NCI-H1092 treated with DMSO at 0.1 percent for 48 hours (cell line): ENCODE measurements at places on chromosomes 7 and 10.

DNA sequence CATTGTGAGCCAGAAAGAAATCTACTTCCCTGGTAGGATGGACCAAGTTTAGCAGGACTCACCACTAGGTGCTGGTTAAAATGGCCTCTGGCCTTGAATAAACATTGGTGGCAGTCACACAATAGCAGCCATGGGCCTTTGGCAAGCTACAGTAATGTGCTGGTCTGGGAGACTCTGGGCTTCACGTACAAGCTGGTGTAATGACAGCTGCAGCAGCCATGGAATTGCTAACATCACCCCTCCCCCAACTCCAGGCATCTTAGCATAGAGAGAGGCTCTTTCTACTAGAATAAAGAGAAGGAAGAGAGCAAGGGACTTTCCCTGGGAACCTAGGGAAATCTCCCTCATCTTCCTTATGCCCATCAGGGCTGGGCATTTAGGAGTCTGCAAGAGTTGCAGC lies 205.1 kb upstream of the SEMA3A start:
- DNase-seq, result no peak

- no peak for DNase-seq
Observed at GRCh38 chr7:34298492-34299013, 359.5 kb upstream of the NPSR1 start.

- DNase-seq, result no peak
Observed at GRCh38 chr7:128242661-128243060, 1.6 kb downstream of the LEP start.

- no peak for DNase-seq
Observed at GRCh38 chr10:60767424-60767823, 10.9 kb upstream of the CDK1 start.

GRCh38 chr7:2985866-2986265 lies 57.8 kb downstream of the CARD11 start:
- DNase-seq, result no peak

DNA sequence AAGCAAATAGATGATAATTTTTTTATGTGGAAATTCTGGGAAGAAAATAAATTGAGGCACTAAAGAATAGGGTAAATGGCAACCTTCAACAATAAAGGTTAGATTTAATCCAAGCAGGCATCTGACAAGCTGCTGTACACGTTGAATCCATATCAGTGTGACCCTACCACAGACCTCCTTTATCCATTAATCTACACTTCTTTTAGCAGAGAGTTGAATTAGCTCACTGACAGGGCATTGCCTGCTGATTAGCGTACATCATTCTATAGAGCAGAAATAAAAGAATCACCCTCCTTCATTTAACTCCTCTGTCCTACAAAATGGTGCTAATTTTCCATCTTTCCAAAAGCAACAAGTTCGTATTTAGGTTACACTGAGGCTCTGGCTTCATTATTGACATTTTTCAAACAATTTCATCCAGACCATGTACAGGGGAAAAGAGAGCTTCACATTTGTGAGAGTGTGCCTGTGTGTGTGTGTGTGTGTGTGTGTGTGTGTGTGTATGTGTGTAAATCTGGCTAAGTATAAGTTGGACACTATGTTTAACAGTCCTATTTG lies 356.0 kb downstream of the TFEC start:
- DNase-seq, result no peak

DNA sequence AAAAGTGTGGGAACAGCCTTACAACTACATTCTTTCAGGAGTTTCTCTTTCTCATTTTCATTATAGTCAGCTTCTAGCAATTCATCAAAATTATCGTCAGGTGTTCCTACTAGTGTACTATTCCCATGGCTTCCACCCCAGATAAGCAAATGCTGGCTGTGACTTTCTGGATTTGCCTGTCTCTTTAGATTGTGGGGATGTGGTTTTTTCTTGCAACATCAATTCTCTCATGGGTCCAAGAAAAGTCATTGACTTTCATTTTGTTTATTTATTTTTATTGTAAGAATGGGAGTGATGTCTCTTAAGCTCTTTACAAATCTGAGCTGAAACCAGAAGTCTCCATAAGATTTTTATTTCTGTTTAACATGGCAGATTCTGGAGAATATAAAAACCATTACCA lies 349.7 kb upstream of the SEMA3C start:
- no peak for DNase-seq

DNA sequence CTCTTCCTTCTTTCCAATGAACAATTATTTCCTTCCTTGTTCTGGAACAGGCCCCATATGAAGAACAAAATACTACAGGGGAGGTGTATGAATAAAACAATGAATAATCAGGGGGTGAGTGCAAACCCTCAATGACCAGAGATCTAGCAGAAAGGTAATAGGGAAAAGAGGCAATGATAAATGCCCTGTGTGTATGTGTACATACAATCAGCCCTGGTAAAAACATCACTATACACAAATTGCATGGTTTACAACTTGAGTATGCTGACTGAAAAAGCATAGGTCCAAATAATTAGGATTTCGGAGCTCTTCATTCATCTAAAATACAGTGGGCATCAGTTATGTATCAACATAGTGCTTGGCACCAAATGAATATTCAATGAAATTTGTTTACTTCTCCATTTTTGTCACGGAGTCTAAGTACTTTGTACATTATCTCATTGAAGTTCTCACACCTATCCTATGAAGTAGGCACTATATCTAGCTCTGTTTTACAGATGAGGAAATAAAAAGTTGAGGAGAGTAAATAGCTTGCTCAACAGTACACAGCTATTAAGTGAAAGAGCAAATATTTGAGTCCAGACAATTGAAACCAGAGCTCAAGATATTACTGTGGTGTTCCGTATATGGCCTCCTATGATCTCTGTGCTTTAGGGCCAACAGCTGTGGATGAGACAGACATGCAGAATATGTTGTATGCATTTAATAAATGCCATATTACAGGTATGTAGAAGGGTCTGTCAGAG lies 1065.4 kb downstream of the SORCS3 start:
- no peak for DNase-seq

DNA sequence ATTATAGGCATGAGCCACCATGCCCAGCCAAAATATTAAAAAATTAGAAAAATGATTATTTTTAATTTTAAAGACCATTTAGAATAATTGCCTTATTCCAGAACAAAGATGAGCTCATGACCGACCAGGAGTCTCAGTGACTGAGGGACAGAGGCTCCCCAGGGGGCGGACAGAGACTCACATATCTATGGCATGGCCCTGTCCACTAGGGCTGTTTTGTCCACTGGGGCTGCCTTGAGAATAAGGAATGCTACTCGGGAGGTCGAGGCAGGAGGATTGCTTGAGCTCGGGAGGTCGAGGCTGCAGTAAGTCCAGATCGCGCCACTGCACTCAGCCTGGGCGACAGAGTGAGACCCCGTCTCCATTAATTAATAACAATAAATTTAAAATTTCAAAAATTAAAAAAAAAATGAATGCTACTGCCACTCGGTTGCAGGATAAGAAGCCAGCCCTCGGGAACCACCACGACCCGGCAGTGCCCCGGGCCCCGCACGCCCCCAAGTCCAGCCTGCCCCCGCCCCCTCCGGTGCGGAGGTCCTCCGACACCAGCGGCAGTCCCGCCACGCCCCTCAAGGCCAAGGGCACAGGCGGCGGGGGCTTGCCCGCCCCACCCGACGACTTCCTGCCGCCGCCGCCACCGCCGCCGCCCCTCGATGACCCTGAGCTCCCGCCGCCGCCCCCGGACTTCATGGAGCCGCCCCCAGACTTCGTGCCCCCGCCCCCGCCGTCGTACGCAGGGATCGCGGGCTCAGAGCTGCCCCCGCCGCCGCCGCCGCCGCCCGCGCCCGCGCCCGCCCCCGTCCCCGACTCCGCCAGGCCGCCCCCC lies 128.6 kb downstream of the APBB1IP start:
- DNase-seq, result no peak

GRCh38 chr7:23696916-23697441 lies 13.0 kb upstream of the STK31 start:
- no peak for DNase-seq

DNA sequence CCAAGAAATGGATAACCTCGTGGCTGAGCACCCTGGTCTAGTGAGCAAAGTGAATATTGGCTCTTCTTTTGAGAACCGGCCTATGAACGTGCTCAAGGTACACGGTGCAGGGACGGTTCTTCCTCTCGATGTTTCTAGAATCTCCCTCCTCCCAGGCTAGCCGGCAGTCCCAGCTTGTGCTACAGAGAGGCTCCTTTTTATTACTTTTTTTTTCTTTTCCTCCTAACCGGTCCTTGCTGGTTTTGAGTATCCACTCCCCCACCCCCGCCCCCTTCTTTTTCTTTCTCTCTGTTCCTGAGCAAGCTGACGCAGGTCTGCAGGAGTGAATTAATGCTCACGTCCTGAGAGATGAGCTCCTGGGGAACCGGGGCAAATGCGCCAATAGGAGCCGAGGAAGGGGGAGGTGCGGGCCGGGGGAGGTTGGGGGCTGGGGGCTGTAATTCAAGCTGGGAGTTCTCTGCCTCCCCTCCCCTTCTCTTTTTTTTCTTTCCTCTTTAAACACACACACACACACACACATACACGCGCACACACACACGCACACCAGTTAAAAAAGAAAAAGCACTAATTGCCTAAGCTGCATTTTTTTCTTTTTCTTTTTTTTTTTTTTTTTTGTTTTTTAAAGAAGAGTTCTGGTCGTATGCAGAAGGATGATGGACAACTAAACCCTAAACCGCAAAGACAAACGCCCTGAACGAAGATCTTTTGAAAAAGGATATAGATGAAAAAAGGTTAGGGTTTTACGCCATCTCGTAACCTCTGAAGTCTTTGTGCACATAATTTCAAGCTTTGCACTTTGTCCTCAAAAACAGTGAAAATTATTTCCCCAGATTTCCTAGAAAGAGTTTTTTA lies 6.6 kb downstream of the CPA2 start:
- DNase-seq, result peak; percentile 97

- no peak for DNase-seq
Observed at GRCh38 chr7:55110993-55111361, 92.2 kb downstream of the EGFR start.

- no peak for DNase-seq
Observed at GRCh38 chr7:89837515-89837914, 316.8 kb upstream of the STEAP1 start.

- no peak for DNase-seq
Observed at GRCh38 chr7:101731502-101732084, 85.8 kb upstream of the CUX1 start.

GRCh38 chr10:36462194-36462593 lies 663.2 kb upstream of the ANKRD30A start:
- no peak for DNase-seq

GRCh38 chr10:29482591-29483431 lies 152.0 kb downstream of the SVIL start:
- no peak for DNase-seq

DNA sequence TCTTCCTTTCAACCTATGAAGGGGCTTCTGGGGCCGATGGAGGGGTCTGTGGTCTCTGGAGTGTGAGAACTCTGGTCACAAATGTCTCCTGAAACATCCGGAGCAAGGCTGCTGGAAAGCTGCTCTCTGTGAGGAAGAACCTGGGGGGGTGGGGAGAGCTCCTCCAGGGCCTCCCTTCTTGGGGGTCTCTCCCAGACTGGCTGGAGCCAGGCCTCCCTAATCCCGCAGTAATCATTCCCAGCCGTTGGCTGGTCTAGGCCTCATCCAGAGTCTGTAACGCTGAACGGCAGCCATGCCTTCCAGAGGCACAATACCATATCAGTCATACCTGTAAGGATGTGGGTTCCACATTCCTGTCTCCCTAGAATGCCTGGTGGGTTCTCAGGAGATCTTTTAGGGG lies 4.4 kb upstream of the LZTS2 start:
- DNase-seq, result no peak

DNA sequence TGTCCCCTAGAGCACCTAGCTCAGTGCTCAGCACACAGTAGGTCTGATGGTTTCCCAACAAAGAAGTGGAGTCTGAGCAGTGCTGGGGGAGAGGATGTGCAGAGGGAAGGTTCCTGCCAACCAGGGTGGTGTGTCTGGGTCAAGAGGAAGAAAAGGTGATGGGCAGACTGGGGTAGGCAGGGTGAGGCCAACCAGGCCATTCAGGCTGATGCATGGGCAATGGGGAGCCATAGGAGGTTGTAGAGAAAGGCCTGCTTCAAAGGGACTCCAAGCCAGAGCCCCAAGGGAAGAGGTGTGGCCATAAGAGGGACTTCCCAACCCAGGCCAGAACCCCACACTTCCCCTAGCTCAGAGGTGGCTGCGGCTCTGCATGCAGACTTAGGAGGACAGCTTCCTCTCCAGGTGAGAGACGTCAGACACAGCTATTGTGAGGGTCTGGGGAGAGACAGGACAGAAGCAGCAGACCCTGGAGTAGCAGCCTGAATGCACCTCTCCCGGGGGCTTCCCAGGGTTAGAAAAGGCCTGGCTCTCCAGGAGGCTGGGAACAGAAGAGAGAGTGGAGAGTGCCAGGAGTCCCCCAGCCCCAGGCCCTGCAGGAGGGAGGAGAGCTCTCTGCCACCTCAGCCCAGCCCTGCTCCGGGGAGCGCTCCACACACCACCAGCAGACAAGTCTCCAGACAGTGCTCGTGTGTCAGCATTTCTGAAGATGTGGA lies 87.4 kb upstream of the ZMIZ1 start:
- DNase-seq, result no peak

GRCh38 chr7:144508702-144509101 lies 105.2 kb upstream of the NOBOX start:
- no peak for DNase-seq

GRCh38 chr10:33930079-33930478 lies 595.6 kb upstream of the NRP1 start:
- DNase-seq, result no peak

GRCh38 chr10:132753596-132753995 lies 32.4 kb downstream of the NKX6-2 start:
- no peak for DNase-seq

- no peak for DNase-seq
Observed at GRCh38 chr7:95730493-95731280, 41.7 kb upstream of the DYNC1I1 start.

DNA sequence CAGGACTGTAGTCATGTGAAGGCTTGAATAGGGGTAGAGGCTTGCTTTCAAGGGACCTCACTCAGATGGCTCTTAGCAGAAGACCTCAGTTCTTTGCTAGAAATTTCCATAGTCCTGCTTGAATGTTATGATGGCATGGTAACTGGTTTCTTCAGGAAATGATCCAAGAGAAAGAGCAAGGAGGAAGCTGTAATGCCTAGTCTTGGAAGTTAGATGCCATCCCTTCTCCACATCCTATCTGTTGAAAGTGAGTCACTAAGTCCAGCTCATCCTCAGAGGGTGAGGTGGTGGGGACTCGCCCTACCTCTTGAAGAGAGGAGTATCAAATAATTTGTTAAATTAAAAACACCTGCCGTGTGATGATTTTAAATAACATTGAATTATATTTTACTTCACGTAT lies 4.6 kb downstream of the MGAM start:
- no peak for DNase-seq

GRCh38 chr10:59362144-59362958 lies at the start of gene FAM13C:
TSS of gene FAM13C (minus strand) at chr10:59362549. CDS start at chr10:59362460, 89 bp downstream.
- peak; percentile 72 for DNase-seq

- no peak for DNase-seq
Observed at GRCh38 chr10:23338155-23338828, 6.3 kb downstream of the C10orf67 start.
